ENCODE measurements at places on chromosomes 2 and 18. TPM values are rescaled to one million over a fixed set of nuclear protein-coding genes. Genes with fewer than 3 reads are reported as not detected.
A peak's percentile ranks its signal among the peaks of the same experiment; 100 is the strongest.

Gene ZNF519
- 19.6 TPM for total RNA-seq

GRCh38 chr2:216216951-216217903 is 108.1 kb downstream of the XRCC5 start:
- H3K36me3 ChIP-seq, result no peaks in the 10 kb centered on the region
- no peaks in the 10 kb centered on the region for H3K27me3 ChIP-seq
- DNase-seq, result no peak
- H3K4me3 ChIP-seq, result no peak overlapping the region
- no peak overlapping the region for H3K27ac ChIP-seq

DNA sequence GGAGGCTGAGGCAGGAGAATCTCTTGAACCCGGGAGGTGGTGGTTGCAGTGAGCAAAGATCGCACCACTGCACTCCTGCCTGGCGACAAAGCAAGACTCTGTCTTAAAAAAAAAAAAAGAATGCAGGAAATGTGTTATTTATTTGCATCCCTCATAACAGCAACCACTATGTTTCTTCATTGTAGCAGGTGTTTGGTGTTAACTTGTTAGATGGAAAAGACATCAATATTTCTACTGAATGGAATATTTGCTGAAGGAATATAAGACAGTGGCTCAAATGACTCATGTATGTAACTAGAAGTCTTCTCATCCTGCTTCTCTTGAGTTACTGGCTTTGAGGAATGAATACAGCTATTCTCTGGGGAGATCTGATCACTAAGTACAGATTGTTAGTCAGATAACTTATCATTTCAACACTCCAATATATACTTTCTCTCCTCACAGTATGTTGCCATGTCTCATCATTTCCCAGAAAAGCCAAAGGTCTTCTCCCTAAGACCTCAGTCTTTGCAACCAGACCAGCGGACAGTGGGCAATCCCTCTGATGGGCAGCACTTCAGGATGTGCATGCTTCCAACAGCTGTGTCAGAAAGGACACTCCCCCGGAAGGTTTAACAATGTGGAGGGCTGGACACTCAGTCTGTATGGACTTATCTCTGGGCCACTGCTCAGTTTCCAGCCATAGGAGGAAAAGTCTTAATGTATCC is 104.4 kb upstream of the STK17B start:
- H3K4me1 ChIP-seq, result no peaks in the 10 kb centered on the region
- H3K27me3 ChIP-seq, result no peaks in the 10 kb centered on the region
- no peak overlapping the region for H3K4me3 ChIP-seq

Gene ARHGAP25
- total RNA-seq, result 5.8 TPM

- no peak overlapping the region for H3K4me3 ChIP-seq
- DNase-seq, result no peak
- H3K4me1 ChIP-seq, result no peaks in the 10 kb centered on the region
- H3K36me3 ChIP-seq, result no peaks in the 10 kb centered on the region
Observed at GRCh38 chr2:121532347-121532766, 1.7 kb downstream of the RNU4ATAC start.

Gene COQ10B
- 31.1 TPM for total RNA-seq

DNA sequence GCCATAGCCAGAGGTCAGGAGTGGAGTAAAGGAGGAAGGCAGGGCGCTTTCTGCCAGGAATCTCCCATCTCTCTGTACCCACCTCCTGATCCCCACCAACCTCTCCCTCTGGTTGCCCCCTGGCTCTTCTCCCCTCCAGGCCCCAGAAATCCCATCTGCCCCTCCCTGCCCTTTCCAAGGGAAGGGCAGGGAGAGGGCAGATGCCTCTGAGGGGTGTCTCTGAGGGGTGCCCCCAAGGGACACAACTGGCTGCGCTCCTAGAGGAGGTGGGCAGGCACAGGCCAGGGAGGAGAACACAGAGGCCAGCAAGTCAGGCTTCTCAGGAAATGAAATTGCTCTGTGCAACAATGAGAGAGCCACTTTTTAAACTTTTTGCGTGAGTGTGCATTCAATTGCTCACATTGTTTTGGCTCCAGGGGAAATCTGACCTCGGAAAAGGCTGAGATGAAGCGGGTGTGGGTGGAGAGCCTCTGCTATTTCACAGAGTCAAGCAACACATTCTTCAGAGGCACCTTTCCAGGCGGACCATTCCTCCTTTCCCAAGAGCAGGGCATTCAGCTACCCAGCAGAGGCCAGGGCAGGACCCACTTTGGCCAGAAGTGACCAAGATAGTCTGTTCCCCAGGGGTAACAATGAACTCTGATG is 125.5 kb downstream of the SMAD7 start:
- H3K4me3 ChIP-seq, result no peak overlapping the region
- no peaks in the 10 kb centered on the region for H3K27me3 ChIP-seq
- DNase-seq, result peak; percentile 38
- H3K27ac ChIP-seq, result no peak overlapping the region
- H3K4me1 ChIP-seq, result peaks cover 49% of the 10 kb centered on the region

Gene ABCG5
- not detected for total RNA-seq

- no peaks in the 10 kb centered on the region for H3K4me1 ChIP-seq
- DNase-seq, result peak; percentile 97
- peak overlapping the region; percentile 82 for H3K27ac ChIP-seq
- H3K4me3 ChIP-seq, result peak overlapping the region; percentile 3
Observed at GRCh38 chr2:238864207-238865014, 16.5 kb downstream of the TWIST2 start.

GRCh38 chr18:13377496-13377895 is 158.9 kb downstream of the LDLRAD4 start:
- DNase-seq, result peak; percentile 61
- H3K4me3 ChIP-seq, result no peak overlapping the region
- H3K27ac ChIP-seq, result no peak overlapping the region
- H3K27me3 ChIP-seq, result no peaks in the 10 kb centered on the region
- peaks cover 49% of the 10 kb centered on the region for H3K4me1 ChIP-seq

GRCh38 chr18:52499016-52499415 is 159.0 kb downstream of the DCC start:
- no peaks in the 10 kb centered on the region for H3K27me3 ChIP-seq
- H3K36me3 ChIP-seq, result no peaks in the 10 kb centered on the region
- H3K4me3 ChIP-seq, result no peak overlapping the region
- H3K27ac ChIP-seq, result no peak overlapping the region

Gene ACTR1B
- total RNA-seq, result 75.2 TPM

DNA sequence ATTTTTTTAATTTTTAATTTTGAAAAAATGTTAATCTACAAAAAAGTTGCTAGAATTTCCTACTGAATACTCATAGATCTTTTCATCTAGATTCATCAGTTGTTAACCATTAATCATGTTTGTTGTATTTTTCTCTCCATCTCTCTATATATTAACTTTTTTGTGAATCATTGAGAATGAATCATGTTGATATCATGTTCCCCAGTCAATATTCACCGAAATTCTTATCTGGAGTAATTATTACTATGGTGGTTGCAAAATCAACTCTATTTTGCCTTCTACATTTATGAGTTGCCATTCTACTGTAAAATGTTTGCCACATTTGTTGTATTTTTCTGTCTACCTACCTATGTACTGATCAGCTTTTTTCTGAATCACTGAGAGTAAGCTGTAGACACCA is 154.0 kb downstream of the SPP2 start:
- no peak overlapping the region for H3K4me3 ChIP-seq
- H3K36me3 ChIP-seq, result no peaks in the 10 kb centered on the region
- no peak overlapping the region for H3K27ac ChIP-seq
- peaks cover 4% of the 10 kb centered on the region for H3K4me1 ChIP-seq
- DNase-seq, result no peak
- H3K27me3 ChIP-seq, result no peaks in the 10 kb centered on the region

Gene C2orf15
- not detected for total RNA-seq

DNA sequence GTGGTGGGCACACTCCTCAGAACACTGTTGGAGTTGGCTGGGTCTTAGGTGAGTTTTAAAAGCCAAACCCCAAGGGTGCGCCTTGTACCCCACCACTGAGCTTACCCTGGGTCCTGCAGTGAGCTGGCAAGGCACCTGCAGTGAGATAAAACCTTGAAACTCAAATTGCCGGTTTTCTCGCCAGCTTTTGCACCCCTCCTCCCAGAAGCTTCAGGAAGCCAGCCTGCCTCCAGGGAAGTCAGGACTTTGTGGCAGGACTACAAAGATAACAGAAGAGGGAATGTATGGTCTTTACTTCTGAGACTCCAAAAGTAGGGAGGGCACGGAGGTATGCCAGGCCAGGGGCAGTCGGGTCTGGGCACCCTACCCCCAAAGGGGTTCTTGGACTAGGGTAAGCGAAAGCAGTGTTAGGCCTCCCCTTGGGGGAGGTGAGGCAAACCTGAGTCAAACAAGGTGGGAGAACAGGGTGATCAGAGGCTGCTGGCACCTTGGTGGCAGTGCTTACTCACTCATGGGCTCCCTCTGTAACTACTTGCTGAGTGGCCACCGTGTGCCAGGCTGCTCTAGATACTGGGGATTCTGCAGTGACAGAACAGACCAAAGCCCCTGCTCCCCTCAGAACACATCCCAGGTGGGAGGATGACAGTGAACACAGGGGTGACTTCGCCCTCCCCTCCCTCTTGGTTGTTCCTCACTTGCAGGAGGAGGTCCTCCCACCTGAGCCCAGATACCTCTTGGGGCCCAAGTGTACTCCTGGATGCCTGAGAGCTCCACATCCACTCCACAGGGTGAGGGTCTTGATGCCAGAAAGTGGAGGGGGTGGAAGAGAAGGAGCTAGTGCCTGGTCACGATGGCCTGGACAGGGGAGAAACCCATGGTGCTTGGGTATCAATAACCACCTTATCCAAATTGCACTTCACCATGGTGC is 69.3 kb upstream of the RGPD5 start:
- H3K27ac ChIP-seq, result no peak overlapping the region
- H3K36me3 ChIP-seq, result no peaks in the 10 kb centered on the region
- no peak overlapping the region for H3K4me3 ChIP-seq
- H3K4me1 ChIP-seq, result peaks cover 22% of the 10 kb centered on the region

- DNase-seq, result no peak
- H3K4me3 ChIP-seq, result no peak overlapping the region
- no peaks in the 10 kb centered on the region for H3K36me3 ChIP-seq
Observed at GRCh38 chr2:16716024-16716423, 50.4 kb upstream of the CYRIA start.

- no peak overlapping the region for H3K4me3 ChIP-seq
- H3K27me3 ChIP-seq, result no peaks in the 10 kb centered on the region
- no peak for DNase-seq
- H3K36me3 ChIP-seq, result no peaks in the 10 kb centered on the region
- no peaks in the 10 kb centered on the region for H3K4me1 ChIP-seq
- H3K27ac ChIP-seq, result no peak overlapping the region
Observed at GRCh38 chr2:59993726-59994125, 559.7 kb downstream of the BCL11A start.

GRCh38 chr2:112541315-112542122 is 746 bp upstream of the POLR1B start:
- H3K36me3 ChIP-seq, result peaks cover 8% of the 10 kb centered on the region
- DNase-seq, result peak; percentile 80
- peak overlapping the region; percentile 88 for H3K4me3 ChIP-seq
- H3K4me1 ChIP-seq, result peaks cover 19% of the 10 kb centered on the region
- peak overlapping the region; percentile 93 for H3K27ac ChIP-seq

DNA sequence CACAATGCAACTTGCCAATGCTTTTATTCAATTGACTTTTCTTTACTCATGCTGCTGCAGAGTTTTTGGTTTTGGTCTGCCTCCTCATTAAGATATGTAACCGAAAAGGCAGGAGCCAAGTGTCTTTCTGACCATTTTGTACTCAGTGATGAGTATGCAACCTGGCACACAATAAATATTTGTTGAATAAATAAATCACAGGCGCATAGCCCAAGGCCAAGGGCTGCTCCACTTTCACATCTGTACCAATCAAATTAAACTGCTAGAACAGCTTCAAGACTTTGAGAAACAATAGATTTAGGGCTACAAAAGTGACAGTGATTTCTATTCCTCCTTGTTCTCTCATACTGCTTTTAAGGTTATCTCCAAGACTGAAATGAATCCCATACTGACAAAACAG is 828.2 kb downstream of the RNF144A start:
- no peak overlapping the region for H3K4me3 ChIP-seq
- H3K27me3 ChIP-seq, result no peaks in the 10 kb centered on the region
- H3K36me3 ChIP-seq, result no peaks in the 10 kb centered on the region
- no peak for DNase-seq

- H3K4me1 ChIP-seq, result no peaks in the 10 kb centered on the region
- no peak overlapping the region for H3K4me3 ChIP-seq
Observed at GRCh38 chr18:69725009-69725408, 222.7 kb downstream of the CD226 start.

DNA sequence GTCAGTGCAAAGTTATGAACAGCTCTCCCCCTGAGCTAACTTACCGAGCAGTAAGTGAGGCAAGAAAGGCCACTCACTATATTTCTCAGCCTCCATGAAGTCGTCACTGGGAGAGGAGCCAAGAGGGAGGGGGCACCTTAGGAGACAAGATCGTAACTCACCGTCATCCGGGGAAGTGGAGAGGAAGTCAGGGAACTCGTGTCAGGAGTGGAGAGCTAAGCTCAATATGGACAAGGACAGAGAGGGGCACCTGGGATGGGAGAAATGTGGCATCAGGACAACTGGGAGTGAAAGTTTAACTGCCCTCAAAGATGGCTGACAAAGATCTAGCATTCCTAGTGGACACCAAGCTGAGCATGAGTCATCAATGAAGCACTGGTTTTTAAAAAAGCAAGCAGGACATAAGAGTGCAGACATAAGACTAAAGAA is 37.1 kb downstream of the BCL11A start:
- H3K27ac ChIP-seq, result peak overlapping the region; percentile 73
- DNase-seq, result peak; percentile 66
- H3K4me3 ChIP-seq, result no peak overlapping the region
- no peaks in the 10 kb centered on the region for H3K36me3 ChIP-seq

GRCh38 chr2:226631671-226632070 is 167.9 kb downstream of the IRS1 start:
- no peak overlapping the region for H3K4me3 ChIP-seq
- no peaks in the 10 kb centered on the region for H3K36me3 ChIP-seq
- peak overlapping the region; percentile 84 for H3K27ac ChIP-seq
- peaks cover 15% of the 10 kb centered on the region for H3K4me1 ChIP-seq
- no peaks in the 10 kb centered on the region for H3K27me3 ChIP-seq

Gene CYB5A
- 319 TPM for total RNA-seq

Gene B4GALT6
- total RNA-seq, result 7.8 TPM

Measured in sigmoid colon (tissue), 7 donors.